ENCODE measurements at places on chromosomes 2 and 18.

- no peak for DNase-seq
These were observed 56.5 kb downstream of the MAPRE2 start for GRCh38 chr18:35097763-35098162.

- no peak for DNase-seq
These were observed 501.5 kb downstream of the NR4A2 start for GRCh38 chr2:155830817-155831579.

- DNase-seq: no peak
These were observed 194.4 kb downstream of the RPIA start for GRCh38 chr2:88885679-88886416.

DNA sequence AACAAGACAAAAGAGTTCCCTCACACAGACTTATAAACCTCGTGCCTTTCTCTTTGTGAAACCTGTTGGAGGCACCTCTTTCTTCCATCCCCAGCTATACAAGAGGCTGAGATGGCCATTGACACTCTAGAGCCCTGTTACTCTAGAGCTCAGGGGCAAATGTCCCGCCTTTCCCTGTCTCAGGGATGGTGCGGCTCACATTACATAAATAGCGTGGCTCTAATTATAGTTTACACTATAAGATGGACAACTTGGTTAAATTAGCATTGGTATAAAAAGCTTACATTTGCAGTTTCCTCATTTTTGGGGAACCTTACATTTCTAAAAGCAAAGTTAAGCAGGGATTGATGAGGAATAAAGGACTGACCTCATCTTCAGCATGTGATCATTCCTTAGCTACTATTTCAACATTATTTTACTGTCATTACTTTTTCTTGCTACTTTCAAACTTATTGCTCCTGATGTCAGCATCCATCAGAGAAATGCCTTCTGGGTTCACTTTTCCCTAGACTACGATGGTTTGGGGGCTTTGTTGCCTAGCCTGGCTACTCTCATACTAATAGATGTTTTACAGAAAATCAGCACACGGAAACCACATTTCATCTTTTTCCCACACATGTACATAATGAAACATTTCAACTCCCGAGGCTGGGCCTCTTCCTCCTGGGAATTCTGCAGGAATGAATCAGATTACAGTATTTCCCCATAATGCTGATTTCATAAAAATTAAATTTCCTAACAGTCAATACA, 40.4 kb downstream of the FTCDNL1 start:
- no peak for DNase-seq

DNA sequence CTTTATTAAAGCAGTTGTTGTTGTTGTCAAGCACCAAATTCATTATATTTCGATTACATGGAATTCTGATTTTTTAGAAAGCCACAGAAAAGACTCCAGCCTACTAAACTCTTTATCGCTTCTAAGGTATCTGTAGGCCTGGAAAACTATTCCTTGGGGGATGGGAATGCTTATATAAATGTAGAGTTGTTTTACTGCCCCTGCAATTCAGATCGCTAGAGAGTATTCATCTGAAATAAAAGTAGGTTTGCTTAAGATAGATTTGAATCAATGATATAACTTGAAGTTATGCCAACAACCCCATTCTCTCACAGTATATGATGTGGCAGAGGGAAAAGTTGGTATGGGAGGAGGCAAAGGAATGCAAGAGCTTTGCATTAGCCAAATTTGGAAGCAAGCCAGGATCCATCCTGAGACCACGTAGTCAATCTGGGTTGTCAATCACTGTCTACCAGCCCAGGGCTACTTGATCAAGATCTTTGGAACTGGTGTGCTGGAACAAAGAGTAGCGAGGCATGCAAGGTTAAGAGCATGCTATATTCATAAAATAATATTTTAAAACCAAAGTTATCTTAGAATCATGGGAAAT, 95.9 kb downstream of the LYPD6B start:
- no peak for DNase-seq

- DNase-seq: no peak
These were observed 19.2 kb downstream of the SPTBN1 start for GRCh38 chr2:54475285-54475684.

- no peak for DNase-seq
These were observed 15.2 kb downstream of the AFG3L2 start for GRCh38 chr18:12361770-12362378.

DNA sequence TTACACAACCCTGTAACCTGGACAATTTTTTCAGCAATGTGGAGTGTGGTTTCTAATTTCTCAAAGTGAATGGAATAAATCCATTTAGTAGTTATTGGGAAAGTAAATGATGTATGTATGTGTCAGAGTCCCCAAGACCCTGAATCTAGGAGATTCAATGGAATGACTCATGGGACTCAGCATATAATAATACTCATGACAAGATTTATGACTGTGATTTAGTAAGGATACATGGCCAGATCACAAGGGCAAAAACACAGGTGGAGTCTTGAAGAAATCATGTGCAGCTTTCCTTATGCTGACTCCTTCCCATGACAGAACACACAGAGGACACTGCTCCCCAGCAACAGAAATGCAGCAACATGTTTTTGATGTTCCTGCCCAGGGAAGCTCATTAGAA, 1877.7 kb upstream of the LRRTM1 start:
- no peak for DNase-seq

DNA sequence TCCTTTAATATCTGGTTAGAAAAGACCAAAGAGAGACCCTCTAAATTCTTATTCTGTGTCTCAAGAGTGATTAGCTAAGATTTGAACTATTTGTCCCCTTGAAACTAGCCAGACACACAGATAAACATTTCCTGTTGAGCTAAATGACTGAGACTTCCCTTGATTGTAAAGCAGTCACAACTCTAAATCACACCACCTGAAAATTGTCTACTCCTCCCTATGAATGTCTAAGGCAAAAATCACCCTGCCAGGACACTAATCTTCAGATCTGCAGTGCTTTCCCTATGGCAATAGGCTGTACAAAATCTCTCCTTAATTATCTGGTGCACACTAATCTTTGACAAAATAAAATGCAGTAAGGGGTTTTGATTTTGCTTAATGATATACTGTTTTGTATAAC, 200.5 kb upstream of the GULP1 start:
- DNase-seq: no peak

GRCh38 chr2:239956818-239957261, 68.3 kb downstream of the NDUFA10 start:
- no peak for DNase-seq

GRCh38 chr18:41526054-41526453, 429.0 kb upstream of the PIK3C3 start:
- DNase-seq: no peak

DNA sequence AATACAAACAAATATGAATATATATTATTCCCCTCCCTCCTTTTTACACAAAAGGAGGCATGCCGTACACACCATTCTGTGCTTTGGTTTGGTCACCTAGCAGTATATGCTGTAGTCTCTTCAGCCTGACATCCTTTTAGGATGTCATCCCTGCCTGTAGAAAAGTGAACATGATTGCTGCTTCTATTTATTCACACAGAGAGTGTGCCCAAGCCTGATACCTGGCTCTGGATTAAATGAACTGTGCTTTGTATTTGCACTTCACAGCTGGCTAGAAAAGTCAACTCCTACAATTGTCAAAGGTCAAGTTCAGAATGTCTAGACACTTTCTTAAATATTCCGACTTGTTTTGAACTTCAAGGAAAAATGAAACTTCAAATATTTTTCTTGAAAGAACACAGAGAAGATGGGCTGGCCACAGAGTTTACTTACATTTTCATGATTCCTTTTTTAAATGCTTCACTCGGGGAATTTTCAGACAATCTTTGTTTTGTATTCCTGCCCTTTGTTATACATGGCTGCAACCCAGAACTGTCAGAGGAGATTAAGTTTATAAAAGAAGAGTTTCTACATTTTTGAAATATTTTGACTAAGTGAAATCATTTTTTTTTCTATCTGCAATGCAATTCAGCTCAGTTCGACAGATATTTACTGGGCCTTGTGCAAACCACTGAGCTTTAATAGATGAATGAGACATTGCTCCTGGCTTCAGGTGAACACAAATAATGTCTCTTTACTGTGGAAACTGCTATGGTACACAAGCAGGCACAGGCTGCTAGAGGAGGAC, 33.5 kb downstream of the DAPL1 start:
- DNase-seq: no peak

GRCh38 chr18:24719791-24720190, 259.4 kb downstream of the HRH4 start:
- DNase-seq: no peak

DNA sequence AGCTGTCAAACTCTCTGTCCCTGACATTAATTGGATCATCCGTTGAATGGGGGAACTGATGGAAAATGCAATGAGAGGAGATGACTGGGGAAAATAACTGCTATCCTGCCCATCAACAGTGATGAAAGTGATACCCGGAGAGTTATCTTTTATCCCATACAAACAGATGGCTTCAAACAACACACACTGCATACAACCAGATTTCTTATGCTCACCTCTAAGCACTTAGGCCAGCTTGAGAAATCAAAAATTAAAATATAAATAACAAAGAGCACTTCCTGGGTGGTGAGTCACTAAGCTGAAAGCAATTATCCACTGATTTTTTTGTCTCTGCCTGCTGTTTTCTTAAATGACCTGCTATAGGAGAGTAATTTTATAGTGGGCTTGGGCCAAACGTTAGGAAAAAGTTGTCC, 237.6 kb upstream of the RGPD4 start:
- no peak for DNase-seq

DNA sequence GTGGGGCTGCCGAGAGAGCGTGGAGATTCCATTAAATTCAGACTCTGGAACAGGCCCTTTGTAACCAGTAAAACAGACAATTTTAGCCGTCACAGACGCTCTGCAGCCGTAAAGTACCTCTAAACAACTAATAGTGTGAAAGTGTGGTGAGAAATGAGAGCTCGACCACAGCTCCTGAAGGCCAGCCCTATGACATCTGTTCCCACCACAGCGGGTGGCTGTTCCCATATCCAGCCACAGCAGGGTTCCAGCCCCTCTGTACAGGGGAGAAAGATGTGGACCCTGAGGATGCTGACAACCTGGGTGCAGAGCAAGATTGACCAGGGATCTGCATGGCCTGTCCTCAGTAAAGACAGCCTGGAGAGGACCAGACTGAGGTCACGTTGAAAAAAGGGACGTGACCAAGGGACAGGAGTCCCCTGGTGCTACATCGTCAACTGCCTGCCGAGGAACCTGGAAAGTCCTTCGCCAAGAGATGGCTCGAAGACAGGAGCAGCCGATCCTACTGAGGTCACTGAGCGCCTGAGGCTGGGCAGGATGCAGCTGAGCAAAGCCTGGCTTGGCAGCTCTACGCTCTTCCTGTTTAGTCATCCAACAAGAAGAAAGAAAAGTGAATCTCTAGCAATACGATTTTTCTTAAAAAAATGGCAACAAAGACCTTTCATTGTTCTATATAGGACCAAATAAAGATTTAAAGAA, 831.7 kb downstream of the RNF144A start:
- no peak for DNase-seq

GRCh38 chr2:51084750-51085149, 52.8 kb upstream of the NRXN1 start:
- DNase-seq: no peak

Measured in stimulated activated CD8-positive, alpha-beta memory T cell treated with anti-CD3 and anti-CD28 coated beads, Interleukin-7, amount 100 ng/mL, for 24 hours (primary cell).